ENCODE measurements at places on chromosomes 12 and 14. TPM values are rescaled to one million over a fixed set of nuclear protein-coding genes. Genes with fewer than 3 reads are reported as not detected.

ATG14 gene
- total RNA-seq = 5.5 TPM

GRCh38 chr12:117019866-117020265 lies 79.3 kb downstream of the TESC start:
- no peak for DNase-seq

C12orf54 gene
- not detected for total RNA-seq

DNA sequence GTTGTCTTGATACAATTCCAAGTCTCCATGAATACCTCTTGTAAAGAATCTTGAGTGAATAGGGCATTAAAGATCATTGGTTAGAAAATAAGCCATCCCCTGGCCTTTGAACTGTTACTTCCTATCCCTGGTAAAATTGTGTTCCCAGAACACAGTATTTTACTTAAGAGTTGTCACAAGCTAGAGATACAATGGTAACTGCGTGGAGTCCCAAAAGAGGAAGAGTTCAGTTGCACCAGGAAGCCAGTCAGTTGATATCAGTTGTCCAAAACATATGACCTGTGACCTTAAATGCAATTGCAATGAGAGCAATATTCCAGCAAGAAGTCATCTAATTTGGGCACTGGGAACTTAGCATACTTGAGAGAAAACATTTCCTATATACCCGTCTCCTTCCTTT lies 117.3 kb downstream of the NEDD1 start:
- no peak for DNase-seq

- DNase-seq = no peak
Measured at GRCh38 chr14:81855007-81855406, 321.4 kb upstream of the SEL1L start.

DNA sequence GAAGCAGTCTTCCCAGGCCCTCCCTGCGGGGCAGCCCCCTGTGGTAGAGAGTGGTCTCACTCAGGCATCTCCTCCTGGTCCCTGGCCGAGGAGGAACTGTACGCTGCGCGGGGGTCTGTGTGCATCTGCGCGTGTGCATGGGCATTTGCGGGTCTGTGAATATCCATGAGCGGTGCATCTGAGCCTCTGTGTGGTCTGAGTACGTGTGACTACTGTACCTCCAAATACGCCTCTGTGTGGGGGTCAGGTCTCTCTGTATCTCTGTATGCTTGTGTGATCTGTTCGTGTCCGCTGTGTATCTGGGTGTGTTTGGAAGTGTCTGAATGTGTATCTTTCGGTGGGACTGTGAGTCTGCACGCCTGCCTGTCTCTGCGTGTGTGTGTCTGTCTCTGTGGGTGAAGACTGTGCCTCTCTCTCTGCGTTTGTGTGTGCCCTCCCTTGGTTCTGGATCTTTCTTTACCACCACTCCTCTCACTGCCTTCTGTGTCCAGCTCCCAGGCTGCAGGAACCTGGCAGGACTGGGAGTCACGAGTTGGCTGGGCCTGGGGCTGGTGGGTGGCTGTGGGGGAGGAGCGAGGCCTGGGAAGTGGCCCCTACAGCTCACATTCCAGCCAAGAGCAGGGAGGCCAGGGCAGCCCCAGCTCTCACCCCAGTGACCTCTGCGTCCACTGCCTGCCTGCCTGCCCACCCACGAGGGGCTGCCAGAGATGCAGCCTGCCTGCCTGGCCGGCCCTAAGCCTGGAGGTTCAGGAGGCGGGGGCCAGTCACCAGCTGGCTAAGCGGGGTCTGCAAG lies 1.1 kb upstream of the PGF start:
- no peak for DNase-seq

RTL1 gene
- not detected for total RNA-seq

TAS2R20 gene
- total RNA-seq = 0.81 TPM

LHX5 gene
- not detected for total RNA-seq

DNA sequence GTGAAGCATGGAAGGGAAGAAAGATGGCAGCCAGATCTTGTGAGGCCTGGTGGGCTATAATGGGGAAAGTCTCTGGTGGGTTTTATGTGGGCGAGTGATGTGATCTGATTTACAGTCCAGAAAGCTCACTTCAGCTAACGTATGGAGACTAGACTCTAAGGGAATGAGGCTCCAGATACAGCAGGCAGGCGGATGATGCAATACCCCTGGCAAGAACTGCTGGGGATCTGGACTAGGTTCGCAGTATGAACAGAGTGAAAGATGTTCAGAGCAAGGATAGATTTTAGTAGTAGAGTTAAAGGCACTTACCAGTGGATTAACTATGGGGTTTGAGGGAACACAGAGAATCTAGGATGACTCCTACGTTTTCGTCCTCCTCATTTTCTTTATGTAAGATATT lies 253.1 kb downstream of the ANO2 start:
- no peak for DNase-seq

AQP2 gene
- not detected for total RNA-seq

- DNase-seq = no peak
Measured at GRCh38 chr14:103999795-104000440, 57.6 kb upstream of the RD3L start.

DNA sequence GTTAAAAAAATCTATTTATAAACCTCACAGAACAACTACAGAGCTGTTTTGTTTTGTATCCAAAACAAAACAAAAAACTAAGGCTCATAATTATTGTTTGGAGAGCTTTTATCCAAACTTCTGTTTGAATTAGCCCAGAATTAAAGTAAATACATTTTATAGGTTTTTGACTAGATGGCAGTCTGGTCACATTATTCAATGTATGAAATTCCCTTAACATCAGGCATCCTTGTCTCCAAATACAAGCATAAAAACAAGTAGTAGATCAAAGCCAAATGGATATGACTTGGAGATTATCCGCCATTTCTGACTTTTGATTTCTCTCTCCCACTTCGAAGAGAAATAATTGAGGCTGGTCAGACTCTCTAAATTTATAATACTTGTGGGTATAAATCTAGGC lies 63.5 kb downstream of the SLC38A1 start:
- no peak for DNase-seq

DNA sequence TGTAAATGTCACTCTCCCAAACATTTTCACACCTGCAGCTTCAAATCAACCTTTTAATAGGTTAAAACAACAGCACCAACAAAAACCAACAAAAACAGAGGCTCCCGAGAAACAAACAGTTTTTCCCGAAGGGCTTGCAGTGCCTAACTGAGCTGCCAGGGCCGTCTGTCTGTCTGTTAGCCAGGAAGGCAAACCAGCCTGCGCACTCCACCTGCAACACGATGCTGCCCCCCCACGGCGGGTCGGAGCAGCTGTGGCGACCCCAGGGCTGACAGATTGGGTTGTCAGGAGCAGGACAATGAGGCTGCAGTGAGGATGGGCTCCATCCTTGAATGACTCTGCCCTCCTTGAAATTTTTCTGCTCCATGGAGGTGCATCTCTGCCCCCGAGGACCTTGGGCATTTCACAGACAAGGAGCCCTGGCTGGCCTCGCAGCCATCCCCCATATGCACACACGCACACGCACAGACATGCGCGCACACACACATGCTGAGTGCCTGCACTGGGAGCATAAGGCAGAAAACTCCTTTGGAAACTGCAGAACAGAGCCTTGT lies 2.6 kb downstream of the RTL1 start:
- peak; percentile 44 for DNase-seq

BDKRB1 gene
- not detected for total RNA-seq

TIMM9 gene
- 63.9 TPM for total RNA-seq

- no peak for DNase-seq
Measured at GRCh38 chr14:101849125-101849524, 87.6 kb downstream of the PPP2R5C start.

DNA sequence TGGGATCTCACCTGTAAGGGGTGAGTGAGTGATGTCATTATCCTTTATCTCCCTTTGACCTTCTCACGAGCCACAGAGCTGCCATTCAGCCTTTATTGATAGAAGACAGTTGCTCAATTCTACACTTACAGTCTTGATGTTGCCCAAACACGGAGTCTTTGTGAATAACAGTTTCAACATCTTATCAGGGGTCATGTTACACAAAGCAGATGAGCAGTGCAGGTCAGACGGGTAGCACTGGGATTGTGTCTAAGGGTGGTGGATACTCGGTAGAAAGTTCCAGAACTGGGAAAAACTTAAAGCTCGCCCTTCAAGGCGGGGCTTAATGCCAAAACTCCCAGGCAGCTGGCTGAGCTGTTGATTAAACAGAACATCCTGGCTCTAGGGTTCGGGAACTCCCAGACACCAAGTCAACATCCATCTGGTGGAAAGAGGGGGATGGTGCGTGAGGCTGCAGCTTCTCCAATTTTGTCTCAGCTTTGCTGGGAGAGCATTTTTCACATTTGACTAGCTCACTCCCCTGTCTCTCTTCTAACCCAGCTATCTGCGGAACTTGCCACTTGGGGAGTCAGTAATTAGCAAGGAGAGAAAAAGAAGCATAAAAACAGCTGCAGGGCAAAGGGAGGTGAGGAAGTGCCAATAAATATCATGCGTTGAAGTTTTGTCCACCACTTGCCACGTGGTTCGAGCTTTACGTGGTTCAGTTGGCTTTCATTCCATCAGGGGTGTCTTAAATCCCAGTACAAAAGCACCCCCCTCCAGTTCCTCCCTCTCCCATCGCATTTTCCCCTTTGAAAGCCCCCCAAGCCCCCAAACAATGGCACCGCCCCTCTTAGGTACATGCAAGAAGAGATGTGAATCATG lies 31.0 kb downstream of the FOXN4 start:
- DNase-seq = no peak

DNA sequence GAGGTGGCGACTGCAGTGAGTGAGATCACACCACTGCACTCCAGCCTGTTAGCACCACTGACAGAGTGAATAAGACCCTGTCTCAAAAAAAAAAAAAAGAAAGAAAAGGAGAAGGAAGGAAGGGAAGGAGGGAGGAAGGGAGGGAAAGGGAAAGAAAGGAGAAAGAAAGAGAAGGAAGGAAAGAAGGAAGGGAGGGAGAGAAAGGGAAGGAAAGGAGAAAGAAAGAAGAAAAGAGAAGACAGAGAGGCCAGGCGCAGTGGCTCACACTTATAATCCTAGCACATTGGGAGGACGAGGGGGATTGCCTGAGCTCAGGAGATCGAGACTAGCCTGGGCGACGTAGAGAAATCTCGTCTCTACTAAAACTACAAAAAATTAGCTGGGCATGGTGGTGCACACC lies 13.2 kb downstream of the DCAF5 start:
- DNase-seq = no peak

DNA sequence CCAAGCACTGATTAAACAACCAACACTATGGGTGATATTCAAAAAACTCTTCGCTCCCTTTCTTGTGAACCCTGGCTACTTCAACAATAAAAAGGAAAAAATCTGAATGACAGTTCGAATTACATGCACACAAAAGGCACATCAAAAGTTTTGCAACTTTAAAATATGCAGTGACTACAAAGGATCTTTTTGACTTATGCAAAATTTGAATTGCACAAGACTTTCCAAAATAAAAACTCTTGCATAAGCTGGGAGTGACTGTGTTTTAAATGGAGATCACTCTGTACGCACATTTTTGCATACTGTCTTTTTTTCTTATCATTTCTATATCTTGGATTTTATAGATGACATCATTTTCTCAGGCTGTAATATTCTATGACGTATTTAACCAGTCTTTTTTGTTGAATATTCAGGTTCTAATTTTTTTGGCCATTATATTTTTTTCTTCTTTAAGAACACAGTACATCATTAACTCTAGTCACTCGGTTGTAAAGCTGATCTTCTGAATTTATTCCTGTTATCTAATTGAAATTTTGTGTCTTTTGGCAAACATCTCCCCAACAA lies 667.6 kb upstream of the TBX3 start:
- DNase-seq = no peak

- DNase-seq = peak; percentile 71
Measured at GRCh38 chr12:39441963-39442830, 723 bp downstream of the KIF21A start.

GRCh38 chr14:90784621-90785270 lies 31.5 kb downstream of the TTC7B start:
- DNase-seq = no peak

All from activated CD8-positive, alpha-beta T cell treated with anti-CD3 and anti-CD28 coated beads for 36 hours (primary cell).